ENCODE measurements at places on chromosomes 6 and 20.

GRCh38 chr6:145329257-145329656, 406.1 kb downstream of the EPM2A start:
- H3K27ac ChIP-seq = no peak overlapping the region
- H3K36me3 ChIP-seq = no peaks in the 10 kb centered on the region
- H3K4me1 ChIP-seq = no peaks in the 10 kb centered on the region
- H3K4me3 ChIP-seq = no peak overlapping the region
- H3K27me3 ChIP-seq = no peaks in the 10 kb centered on the region
- no peak for DNase-seq

- H3K27ac ChIP-seq = no peak overlapping the region
- H3K4me1 ChIP-seq = no peaks in the 10 kb centered on the region
- DNase-seq = no peak
- H3K4me3 ChIP-seq = no peak overlapping the region
- no peaks in the 10 kb centered on the region for H3K27me3 ChIP-seq
Observed at GRCh38 chr6:39441301-39441700, 118.8 kb upstream of the KCNK16 start.

GRCh38 chr6:108407904-108408827, 113.3 kb downstream of the AFG1L start:
- H3K4me1 ChIP-seq = no peaks in the 10 kb centered on the region
- H3K27ac ChIP-seq = no peak overlapping the region
- no peak for DNase-seq
- no peaks in the 10 kb centered on the region for H3K27me3 ChIP-seq
- H3K4me3 ChIP-seq = no peak overlapping the region

- H3K4me1 ChIP-seq = peaks cover 9% of the 10 kb centered on the region
- no peak overlapping the region for H3K27ac ChIP-seq
- peaks cover 8% of the 10 kb centered on the region for H3K27me3 ChIP-seq
- no peaks in the 10 kb centered on the region for H3K36me3 ChIP-seq
Observed at GRCh38 chr6:165671222-165671768, 8.3 kb upstream of the PDE10A start.

Data from H1 (cell line).